ENCODE measurements at places on chromosomes 2 and 18. TPM values are rescaled to one million over a fixed set of nuclear protein-coding genes. Genes with fewer than 3 reads are reported as not detected.

- H3K27ac ChIP-seq = no peak overlapping the region
- no peak for DNase-seq
These were observed 67.4 kb downstream of the HS1BP3 start for GRCh38 chr2:20583425-20583881.

DNA sequence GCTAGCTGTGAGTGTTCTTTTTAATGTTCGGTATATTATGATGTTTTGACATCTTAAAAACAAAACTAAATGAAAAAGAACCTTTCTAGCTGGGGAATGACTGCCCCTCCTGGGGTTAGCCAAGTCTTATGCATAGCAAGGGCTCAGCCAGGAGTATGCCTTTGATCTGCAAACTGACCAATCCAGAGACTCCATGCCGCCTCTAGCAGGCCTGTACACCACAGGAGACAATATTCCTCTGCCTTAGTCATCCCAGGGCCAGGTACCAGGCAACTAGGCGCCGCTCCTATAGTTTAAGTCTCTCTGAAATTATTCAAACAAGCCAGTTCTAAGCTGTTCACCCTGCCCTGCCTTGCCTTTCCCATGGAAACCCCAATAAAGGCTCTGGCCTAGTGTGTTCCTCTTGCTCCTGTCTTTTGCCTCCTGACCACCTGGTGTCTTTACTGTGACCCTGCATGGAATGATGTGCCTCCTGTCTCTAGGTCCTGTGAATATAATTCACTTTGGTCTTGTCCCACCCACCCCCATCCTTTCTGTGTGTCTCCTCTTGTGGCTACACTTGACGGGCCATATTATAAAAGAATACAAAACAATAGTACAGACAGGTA is 52.0 kb upstream of the CHN1 start:
- H3K4me1 ChIP-seq = peaks cover 6% of the 10 kb centered on the region
- no peaks in the 10 kb centered on the region for H3K27me3 ChIP-seq
- H3K4me3 ChIP-seq = no peak overlapping the region
- H3K36me3 ChIP-seq = no peaks in the 10 kb centered on the region

DNA sequence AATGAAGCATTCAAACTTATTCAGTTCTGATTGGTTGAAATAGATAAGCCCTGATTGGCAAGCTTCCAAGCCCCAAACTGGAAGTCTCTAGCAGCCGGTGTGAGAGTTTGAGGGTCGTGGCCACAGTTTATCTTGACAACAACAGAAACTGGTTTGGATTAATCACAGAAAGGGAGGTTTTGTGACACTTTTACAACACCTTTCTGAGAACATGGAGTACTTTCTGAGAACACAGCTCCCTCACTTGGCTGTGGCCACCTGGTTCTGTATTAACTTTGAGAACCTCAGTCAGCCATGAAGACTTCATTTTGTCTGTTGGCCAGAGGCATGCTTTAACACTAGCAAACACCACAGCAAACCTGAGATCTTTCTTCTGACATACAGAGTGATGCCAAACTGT is 280.7 kb upstream of the VWC2L start:
- no peaks in the 10 kb centered on the region for H3K4me1 ChIP-seq
- no peak overlapping the region for H3K4me3 ChIP-seq
- no peaks in the 10 kb centered on the region for H3K36me3 ChIP-seq
- no peak for DNase-seq
- H3K27ac ChIP-seq = no peak overlapping the region
- no peaks in the 10 kb centered on the region for H3K27me3 ChIP-seq

GRCh38 chr2:75018162-75018561 is 59.7 kb downstream of the POLE4 start:
- no peaks in the 10 kb centered on the region for H3K27me3 ChIP-seq
- DNase-seq = no peak
- H3K4me1 ChIP-seq = no peaks in the 10 kb centered on the region
- H3K4me3 ChIP-seq = no peak overlapping the region
- no peaks in the 10 kb centered on the region for H3K36me3 ChIP-seq
- no peak overlapping the region for H3K27ac ChIP-seq

DNA sequence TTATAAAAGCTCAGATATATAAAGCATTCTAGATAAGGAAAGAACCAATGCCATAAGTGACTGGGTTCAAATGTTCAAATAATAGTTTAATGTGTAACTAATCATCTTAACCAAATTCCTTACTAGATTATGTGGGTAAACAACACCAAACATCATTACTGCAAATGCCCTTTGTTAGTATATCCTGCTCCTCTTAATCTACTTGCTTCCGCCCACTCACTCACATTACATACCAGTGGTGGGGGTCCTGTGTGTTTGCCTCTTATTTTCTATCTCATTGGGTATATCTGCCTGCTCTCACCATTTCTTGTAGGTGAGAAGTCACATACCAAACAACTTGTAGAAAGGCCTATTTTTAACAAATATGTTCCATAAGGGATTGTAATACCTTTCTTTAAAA is 562.1 kb downstream of the NRXN1 start:
- no peak overlapping the region for H3K4me3 ChIP-seq
- no peaks in the 10 kb centered on the region for H3K4me1 ChIP-seq
- no peak overlapping the region for H3K27ac ChIP-seq
- no peak for DNase-seq
- H3K36me3 ChIP-seq = no peaks in the 10 kb centered on the region

- no peak overlapping the region for H3K27ac ChIP-seq
- H3K36me3 ChIP-seq = no peaks in the 10 kb centered on the region
- no peaks in the 10 kb centered on the region for H3K27me3 ChIP-seq
- DNase-seq = no peak
- H3K4me1 ChIP-seq = peaks cover 13% of the 10 kb centered on the region
These were observed 27.3 kb downstream of the CCDC141 start for GRCh38 chr2:179022685-179023084.

- no peaks in the 10 kb centered on the region for H3K4me1 ChIP-seq
- no peak overlapping the region for H3K27ac ChIP-seq
- H3K27me3 ChIP-seq = no peaks in the 10 kb centered on the region
- DNase-seq = no peak
These were observed 200.6 kb downstream of the MGAT5 start for GRCh38 chr2:134454426-134454825.

- H3K27me3 ChIP-seq = peaks cover 12% of the 10 kb centered on the region
- DNase-seq = no peak
- H3K36me3 ChIP-seq = no peaks in the 10 kb centered on the region
- H3K27ac ChIP-seq = no peak overlapping the region
- no peaks in the 10 kb centered on the region for H3K4me1 ChIP-seq
- H3K4me3 ChIP-seq = no peak overlapping the region
These were observed 111.4 kb downstream of the LIPG start for GRCh38 chr18:49673281-49673680.

- H3K4me3 ChIP-seq = no peak overlapping the region
- no peak for DNase-seq
- H3K27me3 ChIP-seq = no peaks in the 10 kb centered on the region
- H3K4me1 ChIP-seq = peaks cover 21% of the 10 kb centered on the region
These were observed 3.3 kb downstream of the TTLL4 start for GRCh38 chr2:218713922-218714321.

GRCh38 chr2:73232403-73233153 is 461 bp downstream of the PRADC1 start:
- no peaks in the 10 kb centered on the region for H3K27me3 ChIP-seq
- no peak overlapping the region for H3K27ac ChIP-seq
- peaks cover 15% of the 10 kb centered on the region for H3K4me1 ChIP-seq
- H3K36me3 ChIP-seq = peaks cover 3% of the 10 kb centered on the region
- DNase-seq = no peak

DNA sequence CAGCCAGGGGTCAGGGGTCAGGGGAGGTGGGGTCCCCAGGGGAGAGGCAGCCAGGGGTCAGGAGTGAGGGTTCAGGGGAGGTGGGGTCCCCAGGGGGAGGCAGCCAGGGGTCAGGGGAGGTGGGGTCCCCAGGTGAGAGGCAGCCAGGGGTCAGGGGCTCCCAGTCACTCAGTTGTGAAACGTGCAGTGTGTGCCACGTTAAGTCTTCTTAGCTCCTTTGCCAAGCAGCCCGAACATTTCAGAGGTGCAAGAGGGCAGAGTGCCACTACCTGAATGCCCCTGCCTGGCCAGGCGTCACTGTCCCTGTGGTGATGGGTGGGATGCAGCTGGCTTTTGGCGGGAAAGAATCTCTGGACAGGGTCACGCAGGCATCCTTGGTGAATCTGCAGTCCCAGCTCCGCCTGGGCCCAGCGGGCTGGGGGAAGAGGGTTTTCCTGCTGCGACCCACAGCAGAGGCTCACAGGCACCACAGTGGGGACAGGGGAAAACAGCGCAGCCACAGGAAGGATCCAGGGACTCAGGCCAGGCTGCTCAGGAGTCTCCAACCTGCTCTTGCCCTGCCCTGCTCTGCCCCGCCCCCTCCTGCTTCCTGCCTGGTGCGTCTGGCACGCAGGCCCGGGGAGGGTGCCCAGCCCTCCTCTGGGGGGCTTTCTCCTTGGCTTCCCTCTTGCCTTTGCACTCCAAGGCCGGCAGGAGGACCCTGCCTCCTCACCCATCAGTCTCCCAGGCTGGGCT is 188.3 kb downstream of the TWIST2 start:
- DNase-seq = no peak
- no peak overlapping the region for H3K27ac ChIP-seq
- no peaks in the 10 kb centered on the region for H3K27me3 ChIP-seq
- no peak overlapping the region for H3K4me3 ChIP-seq
- H3K4me1 ChIP-seq = no peaks in the 10 kb centered on the region

GRCh38 chr2:201996679-201997314 is 36.9 kb upstream of the FZD7 start:
- peaks cover 4% of the 10 kb centered on the region for H3K27me3 ChIP-seq
- no peak for DNase-seq
- no peak overlapping the region for H3K4me3 ChIP-seq

DNA sequence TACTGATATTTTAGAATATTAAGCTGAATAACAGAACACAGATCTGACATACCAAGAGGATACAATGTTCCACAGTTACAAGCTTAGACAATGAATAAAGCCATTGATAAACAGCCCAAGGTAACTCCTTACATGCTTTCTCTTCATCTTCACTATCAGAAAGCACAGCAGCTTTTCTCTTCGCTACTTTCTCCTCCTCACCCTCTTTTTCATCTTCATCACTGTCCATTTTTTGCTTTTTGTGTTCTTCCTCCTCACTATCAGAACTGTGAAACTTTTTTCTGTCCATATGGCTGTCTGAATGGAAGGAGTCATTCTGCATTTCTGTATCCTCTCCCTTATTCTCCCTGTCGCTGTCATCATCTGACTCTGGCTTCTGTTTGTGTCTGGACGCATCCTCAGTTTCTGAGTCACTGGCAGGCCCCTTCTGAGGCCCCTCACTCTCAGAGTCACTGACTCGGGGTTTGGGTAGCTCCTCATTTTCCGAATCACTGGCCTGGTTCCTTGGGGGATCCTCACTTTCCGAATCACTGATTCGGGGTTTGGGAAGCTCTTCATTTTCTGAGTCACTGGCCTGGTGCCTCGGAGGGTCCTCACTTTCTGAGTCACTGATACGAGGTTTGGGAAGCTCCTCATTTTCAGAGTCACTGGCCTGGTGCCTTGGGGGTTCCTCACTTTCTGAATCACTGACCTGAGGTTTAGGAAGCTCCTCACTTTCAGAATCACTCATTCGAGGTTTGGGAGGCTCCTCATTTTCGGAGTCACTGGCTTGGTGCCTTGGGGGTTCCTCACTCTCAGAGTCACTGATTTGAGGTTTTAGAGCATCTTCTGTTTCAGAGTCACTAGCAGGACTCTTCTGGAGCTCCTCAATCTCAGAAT is 21.5 kb downstream of the IWS1 start:
- no peak overlapping the region for H3K4me3 ChIP-seq
- DNase-seq = no peak
- H3K4me1 ChIP-seq = no peaks in the 10 kb centered on the region

DNA sequence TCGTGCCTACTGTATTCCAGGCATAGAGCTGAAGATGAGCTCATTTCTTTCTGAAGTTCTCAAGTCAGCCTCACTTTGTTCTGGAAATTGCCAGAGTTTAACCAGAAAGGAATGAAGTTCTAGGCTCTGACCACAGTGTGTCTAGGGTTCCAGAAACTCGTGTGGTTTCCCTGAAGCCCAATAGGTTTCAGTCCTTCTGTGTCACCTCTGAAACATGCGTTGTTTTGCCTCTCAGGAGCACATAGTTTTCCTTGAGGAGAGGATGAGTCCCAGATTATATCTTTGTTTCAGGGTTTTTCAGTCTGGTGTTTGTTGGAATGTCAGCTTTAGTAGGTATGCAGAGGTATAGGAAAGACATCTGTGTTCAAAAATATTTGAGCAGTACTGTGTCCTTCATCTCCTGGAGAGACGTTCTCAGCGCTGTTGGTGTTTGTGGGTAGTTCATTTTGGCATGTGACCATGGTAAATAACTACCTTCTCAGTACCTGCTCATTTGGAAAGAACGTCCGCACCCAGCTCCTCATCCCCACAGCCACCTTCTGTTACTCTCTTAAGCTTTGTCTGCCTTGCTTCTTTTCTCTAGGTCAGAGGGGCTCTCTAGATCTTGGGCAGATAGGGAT is 56.6 kb downstream of the RALBP1 start:
- no peak for DNase-seq
- no peaks in the 10 kb centered on the region for H3K4me1 ChIP-seq
- H3K36me3 ChIP-seq = peaks cover 8% of the 10 kb centered on the region
- H3K27me3 ChIP-seq = no peaks in the 10 kb centered on the region
- H3K27ac ChIP-seq = no peak overlapping the region

DNA sequence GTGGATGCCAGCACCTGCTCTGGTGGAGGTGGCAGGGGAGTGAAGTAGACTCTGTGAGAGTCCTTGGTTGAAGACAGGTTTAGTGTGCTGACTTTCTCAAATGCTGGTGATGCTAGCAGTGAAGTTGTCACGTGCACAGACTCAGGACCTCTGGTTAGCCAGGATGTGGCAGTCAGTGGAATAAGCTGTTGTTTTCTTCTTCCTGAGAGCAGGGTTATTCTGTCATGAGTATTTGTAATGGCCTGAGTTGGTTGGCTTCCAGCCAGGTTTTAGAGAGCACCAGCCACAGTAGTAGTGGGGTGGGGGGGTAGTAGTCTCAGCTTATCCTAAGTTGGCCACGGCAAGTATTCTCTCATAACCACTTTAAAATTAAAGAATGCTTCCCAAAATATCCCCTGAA is 238.5 kb upstream of the FBXO11 start:
- no peak overlapping the region for H3K4me3 ChIP-seq
- H3K27me3 ChIP-seq = no peaks in the 10 kb centered on the region
- no peaks in the 10 kb centered on the region for H3K36me3 ChIP-seq
- no peak for DNase-seq
- no peak overlapping the region for H3K27ac ChIP-seq

GRCh38 chr18:34595690-34596089 is 114.4 kb upstream of the DTNA start:
- H3K27me3 ChIP-seq = peaks cover 2% of the 10 kb centered on the region
- no peaks in the 10 kb centered on the region for H3K36me3 ChIP-seq
- H3K27ac ChIP-seq = no peak overlapping the region
- no peak overlapping the region for H3K4me3 ChIP-seq
- no peak for DNase-seq

- peaks cover 3% of the 10 kb centered on the region for H3K4me1 ChIP-seq
- no peaks in the 10 kb centered on the region for H3K36me3 ChIP-seq
- no peak for DNase-seq
- no peak overlapping the region for H3K4me3 ChIP-seq
These were observed 250 bp downstream of the DSC1 start for GRCh38 chr18:31162419-31162793.

GRCh38 chr2:223566396-223566795 is 35.8 kb downstream of the SCG2 start:
- H3K4me3 ChIP-seq = no peak overlapping the region
- no peak overlapping the region for H3K27ac ChIP-seq
- H3K36me3 ChIP-seq = no peaks in the 10 kb centered on the region
- no peaks in the 10 kb centered on the region for H3K4me1 ChIP-seq
- no peak for DNase-seq

The MRO gene
- not detected for total RNA-seq

The ESCO1 gene
- 32.6 TPM for total RNA-seq

The DBI gene
- total RNA-seq = 44.3 TPM

The PLEKHH2 gene
- total RNA-seq = 3.1 TPM

The FBXO15 gene
- total RNA-seq = 2.0 TPM

The CCDC150 gene
- 0.60 TPM for total RNA-seq

The PLCD4 gene
- 0.90 TPM for total RNA-seq

The COL6A3 gene
- total RNA-seq = 2.9 TPM
